ENCODE measurements at places on chromosomes 7 and 10.

DNA sequence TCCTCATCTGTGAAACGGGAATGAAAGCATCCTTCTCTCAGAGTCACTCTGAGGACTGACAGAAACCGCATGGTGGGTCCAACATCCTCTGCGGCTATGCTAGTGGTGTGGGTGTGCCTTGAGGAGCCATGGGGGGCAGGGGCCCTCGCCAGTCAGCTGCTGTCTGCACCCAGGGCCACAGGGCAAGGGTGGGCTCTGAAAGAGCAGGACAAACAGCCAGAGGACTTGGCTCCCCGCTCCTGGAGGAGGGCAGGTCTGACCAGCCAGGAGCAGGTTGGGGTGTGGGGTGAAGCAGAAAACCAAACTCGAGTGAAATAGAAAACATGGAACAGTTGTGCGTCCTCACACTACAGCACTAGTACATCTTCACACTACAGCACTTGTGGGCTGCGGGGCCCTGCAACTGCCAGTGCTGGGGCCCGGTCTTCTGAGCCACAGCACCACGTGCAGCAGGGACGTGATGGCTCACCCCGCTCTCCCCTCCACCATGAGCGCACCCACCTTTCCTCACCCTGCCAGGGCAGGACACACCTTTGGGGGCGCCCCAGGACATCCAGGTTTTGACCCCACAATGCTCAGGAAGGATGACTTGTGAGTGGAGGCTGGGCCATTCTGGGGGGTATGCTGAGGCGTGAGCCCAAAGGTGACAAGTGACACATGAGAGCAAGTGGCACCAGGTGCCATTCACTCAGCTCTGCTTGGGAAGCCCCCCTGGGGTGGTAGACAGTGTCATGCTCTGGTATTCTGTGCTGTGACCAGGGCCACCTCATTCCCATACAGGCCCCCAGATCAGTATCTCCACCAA, 96.1 kb upstream of the RET start:
- DNase-seq, result no peak

GRCh38 chr10:10418387-10418786, 599.3 kb upstream of the CELF2 start:
- no peak for DNase-seq

- no peak for DNase-seq
Observed at GRCh38 chr7:134873253-134873652, 93.8 kb downstream of the CALD1 start.

DNA sequence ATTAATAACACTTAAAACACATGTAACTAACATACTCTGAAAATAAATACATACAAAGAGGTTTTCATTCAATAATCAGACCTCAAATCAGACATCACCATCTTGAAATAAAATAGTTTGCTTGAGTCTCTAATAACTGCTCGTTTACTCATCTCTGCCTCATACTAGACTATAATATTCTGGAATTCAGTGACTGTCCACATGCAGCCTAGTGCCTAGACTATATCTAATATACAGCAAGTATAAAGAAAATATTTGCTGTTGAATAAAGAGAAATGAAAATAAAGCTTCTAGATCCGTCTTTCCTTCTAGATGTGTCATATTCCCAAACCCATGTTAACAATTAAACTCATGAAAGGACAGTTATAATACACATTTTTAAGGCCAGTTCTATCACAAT, 236.3 kb upstream of the LRRN3 start:
- DNase-seq, result no peak

DNA sequence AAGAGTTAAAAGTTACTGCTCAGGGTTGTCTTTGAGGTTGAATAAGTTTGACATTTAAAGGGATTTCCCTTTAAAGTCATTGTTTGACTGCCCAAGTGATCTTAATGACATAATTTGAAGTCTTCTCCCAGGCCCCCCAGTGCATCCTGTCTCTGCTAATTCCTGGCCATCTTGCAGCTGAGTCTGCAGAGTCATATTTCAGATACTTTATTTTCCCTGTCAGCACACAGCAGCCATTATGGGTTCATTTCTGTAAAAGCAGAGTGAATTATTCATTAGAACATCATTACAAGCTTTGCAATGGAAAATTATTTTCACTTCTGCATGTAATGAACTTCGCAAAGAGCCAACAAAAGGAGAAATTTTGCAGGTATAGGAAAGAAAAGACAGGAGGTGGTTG, 536.6 kb downstream of the GALNT17 start:
- DNase-seq, result no peak

DNA sequence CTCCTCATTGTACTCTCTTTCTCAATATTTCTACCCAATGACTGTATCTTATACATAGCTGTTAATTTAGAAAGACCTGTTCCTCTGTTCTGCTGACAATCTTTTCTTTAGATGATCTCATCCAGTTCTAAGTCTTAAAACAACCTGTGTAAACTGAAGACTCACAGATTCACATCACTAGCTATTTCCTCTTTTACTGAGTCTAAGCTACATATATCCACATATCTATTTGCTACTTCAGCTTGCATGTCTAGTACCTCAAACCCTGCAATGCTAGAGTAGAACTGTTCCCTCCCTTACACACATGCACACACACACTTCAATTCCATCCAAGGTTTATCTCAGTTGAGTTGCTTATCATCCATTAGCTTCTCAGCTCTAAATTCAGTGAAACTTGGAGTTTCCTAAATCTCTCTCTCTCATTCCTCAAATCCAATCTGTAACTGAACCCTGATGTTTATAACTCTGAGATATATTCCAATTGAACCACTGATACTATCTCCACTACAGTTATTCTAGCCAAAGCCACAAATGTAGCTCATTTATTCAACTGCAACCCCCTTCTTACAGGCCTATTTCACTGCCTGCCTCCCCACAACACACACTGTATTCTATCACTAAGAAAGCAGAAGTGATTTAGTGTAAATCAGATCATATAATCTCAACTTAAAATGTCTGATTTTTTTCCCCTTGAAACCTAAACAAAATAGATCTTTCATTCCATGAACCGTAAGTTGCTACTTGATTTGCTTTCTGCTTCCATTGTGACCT, 1036.8 kb upstream of the POT1 start:
- DNase-seq, result no peak

- no peak for DNase-seq
Observed at GRCh38 chr7:120445276-120445675, 172.3 kb downstream of the KCND2 start.

GRCh38 chr10:43689007-43689491, 40.4 kb upstream of the ZNF32 start:
- no peak for DNase-seq

DNA sequence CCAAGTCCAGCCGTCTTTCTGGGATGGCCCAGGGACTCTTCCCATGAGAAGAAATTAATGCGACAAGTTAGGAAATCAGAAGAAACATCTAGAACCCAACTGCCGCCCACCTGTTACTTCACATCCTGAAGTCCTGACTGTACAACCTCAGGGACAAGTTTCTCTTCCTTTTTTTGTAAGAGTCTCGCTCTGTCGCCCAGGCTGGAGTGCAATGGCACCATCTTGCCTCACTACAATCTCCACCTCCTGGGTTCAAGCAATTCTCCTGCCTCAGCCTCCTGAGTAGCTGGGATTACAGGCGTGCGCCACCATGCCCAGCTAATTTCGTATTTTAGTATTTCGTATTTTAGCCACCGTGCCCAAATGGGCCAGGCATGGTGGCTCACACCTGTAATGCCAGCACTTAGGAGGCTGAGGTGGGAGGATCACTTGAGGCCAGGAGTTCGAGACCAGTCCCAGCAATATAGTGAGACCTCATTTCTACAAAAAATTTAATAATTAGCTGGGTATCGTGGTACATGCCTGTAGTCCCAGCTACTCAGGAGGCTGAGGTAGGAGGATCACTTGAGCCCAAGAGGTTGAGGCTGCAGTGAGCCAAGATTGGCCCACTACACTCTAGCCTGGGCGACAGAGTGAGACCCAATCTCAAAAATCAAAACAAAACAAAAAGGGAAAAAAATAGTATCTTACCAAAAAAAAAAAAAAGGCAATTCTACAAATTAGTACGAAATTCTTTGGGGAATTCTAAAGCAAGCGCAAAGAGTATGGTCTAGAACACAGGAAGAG, 20.8 kb downstream of the LAT2 start:
- DNase-seq, result no peak

DNA sequence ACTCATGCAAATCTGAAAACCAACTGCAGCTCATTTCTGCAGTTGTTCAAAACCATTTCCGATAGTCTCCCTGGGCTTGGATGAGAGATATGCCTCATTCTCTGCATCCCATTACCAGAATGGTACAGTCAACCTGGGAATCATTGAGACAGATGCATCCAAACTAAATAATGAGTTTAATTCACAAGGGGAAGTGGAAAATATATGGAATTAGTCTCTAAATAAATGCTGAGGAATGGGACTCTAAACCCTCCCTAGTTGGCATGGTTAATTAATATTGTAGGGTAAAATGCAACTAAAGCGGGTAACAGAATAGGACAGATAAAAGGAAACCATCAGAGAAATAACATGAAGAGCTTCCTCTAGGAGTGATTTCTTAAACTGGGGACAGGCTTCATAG, 118.9 kb downstream of the AMPH start:
- DNase-seq, result no peak

- DNase-seq, result no peak
Observed at GRCh38 chr7:125316466-125316865, 386.8 kb upstream of the POT1 start.

GRCh38 chr7:45967591-45968157, 46.6 kb upstream of the IGFBP3 start:
- DNase-seq, result no peak

DNA sequence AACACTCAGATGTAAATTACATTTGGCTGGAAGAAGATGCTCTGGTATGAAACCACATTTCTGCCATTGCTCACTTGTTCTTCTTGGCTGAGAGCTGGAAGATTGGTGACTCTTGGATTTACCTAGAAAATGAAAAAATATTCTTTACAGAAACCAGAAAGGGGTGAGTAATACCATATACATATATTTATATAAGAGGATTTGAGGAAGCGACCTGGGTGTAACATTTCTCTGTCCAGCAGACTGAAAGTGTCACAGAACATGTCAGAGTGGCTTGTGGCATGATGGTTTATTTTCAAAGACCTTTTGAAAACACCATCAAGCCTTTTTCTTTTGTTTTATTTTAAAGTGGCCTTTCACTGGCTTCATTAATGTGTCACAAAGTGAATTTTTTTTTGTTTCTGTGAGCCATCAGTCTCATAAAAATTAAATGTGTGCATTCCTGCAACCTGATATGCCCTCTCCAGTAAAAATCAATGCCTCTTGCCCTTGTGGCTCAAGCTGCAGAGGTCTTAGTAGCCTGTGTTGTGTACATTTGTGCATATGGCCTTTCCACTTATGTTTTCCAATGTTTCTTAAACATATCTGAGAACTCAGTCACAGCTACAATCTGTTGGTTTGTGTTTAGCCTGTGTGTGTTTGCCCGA, 23.5 kb downstream of the CREB5 start:
- DNase-seq, result no peak

DNA sequence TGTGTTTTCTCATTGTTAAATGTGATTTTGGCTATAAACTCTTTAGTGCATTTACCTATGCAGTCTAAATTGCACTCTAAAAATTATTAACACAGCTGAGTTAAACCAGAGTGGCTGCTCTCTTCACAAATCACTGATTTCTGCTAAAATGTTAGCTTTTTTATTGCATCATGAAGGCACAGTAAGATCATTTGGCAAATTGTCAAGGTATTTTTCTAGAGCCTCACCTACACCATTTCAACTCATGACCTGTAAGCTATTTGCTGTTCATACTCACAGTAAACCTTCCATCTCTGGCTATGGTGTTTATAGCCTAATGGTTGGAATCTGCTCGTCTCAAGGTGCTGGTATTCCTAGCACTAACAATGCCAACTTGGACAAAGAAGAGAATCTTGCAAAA, 25.7 kb downstream of the NDUFB2 start:
- no peak for DNase-seq

GRCh38 chr10:17128261-17128660, 1.4 kb downstream of the CUBN start:
- DNase-seq, result no peak

DNA sequence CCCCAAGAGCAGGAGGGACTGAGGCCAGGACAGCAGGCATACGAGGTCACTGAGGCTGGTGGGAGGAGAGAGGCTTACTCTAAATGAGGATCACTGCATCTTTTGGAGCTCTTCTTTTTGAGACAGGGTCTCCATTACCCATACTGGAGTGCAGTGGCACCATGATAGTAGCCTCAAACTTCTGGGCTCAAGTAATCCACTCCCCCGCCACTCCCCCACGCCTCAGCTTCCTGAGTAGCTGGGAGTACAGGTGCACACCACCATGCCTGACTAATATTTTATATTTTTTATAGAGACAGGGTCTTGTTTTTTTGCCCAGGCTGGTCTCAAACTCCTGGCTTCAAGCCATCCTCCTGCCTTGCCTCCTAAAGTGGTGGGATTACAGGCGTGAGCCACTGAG, 25.8 kb downstream of the OGDH start:
- no peak for DNase-seq

GRCh38 chr10:6187278-6187677, 15.5 kb upstream of the PFKFB3 start:
- DNase-seq, result no peak

- no peak for DNase-seq
Observed at GRCh38 chr10:113454341-113455061, 98.4 kb upstream of the HABP2 start.

GRCh38 chr7:110432061-110432553, 658.8 kb upstream of the LRRN3 start:
- no peak for DNase-seq

- DNase-seq, result no peak
Observed at GRCh38 chr7:23184709-23185359, 3.0 kb downstream of the NUP42 start.

GRCh38 chr10:22631646-22632278, 82.6 kb downstream of the PIP4K2A start:
- DNase-seq, result no peak

DNA sequence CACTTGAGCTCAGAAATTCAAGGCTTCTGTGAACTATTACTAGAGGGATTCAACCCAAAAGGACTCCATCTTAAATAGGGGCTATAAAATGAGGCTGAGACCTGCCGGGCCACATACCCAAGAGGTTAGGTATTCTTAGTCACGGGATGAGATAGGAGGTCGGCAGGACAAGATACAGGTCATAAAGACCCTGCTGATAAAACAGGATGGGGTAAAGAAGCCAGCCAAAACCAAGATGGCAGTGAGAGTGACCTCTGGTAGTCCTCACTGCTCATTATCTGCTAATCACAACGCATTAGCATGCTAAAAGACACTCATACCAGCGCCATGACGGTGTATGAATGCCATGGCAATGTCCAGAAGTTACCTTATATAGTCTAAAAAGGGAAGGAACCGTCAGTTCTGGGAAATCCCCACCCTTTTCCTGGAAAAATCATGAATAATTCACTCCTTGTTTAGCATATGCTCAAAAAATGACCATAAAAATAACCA, 101.2 kb upstream of the TRIM24 start:
- no peak for DNase-seq
